ENCODE measurements at places on chromosomes 6 and 20. TPM values are rescaled to one million over a fixed set of nuclear protein-coding genes. Genes with fewer than 3 reads are reported as not detected.

The TPX2 gene
- 0.85 TPM for total RNA-seq

The C20orf204 gene
- 6.4 TPM for total RNA-seq

The MATN4 gene
- not detected for total RNA-seq

The ADGRB3 gene
- total RNA-seq, result not detected

The MAPK13 gene
- 58.5 TPM for total RNA-seq

The PRRT1 gene
- total RNA-seq, result 3.2 TPM

The ZNF831 gene
- total RNA-seq, result 24.9 TPM

The DEFB119 gene
- not detected for total RNA-seq

The GRM1 gene
- total RNA-seq, result not detected

The TAGAP gene
- total RNA-seq, result 245 TPM

The PTGIS gene
- total RNA-seq, result not detected

The EFCAB8 gene
- 0.81 TPM for total RNA-seq

The CAPN11 gene
- 1.3 TPM for total RNA-seq

The FRK gene
- not detected for total RNA-seq

The KDM1B gene
- total RNA-seq, result 6.0 TPM

The ELOVL2 gene
- not detected for total RNA-seq

The SLC2A10 gene
- not detected for total RNA-seq

Data from CD4-positive, alpha-beta T cell (primary cell).